ENCODE measurements at places on chromosomes 7 and 10.
A peak's percentile ranks its signal among the peaks of the same experiment; 100 is the strongest.

DNA sequence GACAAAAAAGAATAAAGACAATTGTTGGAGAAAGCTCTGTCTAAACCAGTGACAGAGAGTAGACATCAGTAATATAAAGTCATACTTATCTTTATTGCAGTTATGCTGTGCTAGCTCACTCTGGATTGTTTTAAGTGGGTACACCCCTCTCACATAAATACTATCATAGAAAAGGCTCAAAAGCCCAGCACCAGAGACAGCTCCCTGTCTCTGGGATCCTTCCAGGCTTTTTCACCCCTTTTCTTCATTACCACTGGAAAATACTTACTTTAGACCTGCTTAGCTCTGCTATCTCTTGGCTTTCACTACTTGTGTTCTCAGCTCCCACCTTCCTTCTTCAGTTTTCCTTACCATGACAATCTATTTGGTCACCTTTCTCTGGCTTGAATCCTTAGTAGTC is 259.1 kb upstream of the MINDY3 start:
- DNase-seq, result no peak

GRCh38 chr7:66740302-66740979 is at the start of gene RABGEF1:
Gene RABGEF1 (plus strand): TSS chr7:66740733. CDS start chr7:66771900, 31,167 bp downstream.
- DNase-seq, result peak; percentile 98

DNA sequence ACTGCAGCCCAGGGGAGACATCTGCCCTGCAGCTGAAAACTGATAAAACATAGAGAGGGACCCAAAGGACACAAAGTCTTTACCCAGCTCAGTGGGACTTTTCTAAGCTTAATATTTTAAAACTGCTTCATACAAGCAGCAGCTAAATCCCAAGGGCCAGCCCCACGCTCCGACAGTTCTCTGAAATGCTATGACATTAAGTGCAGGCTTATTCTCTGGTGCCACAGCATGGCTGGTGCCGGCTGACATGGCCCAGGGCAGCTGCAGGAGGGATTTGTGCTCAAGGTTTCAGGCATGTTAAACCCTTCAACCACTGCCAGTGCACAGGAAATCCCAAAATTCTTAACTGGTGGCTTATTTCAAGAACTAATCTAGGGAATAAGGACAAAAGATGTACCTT is 170.9 kb downstream of the PARD3 start:
- DNase-seq, result no peak

DNA sequence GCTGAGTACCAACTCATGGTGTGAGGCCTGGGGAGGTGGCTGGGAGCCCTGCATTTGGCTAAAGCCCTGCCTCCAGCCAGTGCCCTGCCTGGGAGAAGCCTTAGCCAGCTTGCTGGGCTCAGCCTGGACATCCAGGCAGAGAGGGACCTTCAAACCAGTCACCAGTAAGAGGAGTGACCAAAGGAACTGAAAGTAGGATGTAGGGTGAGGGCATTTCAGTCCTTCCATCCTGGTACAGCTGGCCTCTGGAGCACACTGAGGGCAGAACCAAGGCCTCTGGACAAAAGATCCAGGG is 124.8 kb downstream of the ADCY1 start:
- DNase-seq, result no peak
